ENCODE measurements at places on chromosomes 12 and 14.

DNA sequence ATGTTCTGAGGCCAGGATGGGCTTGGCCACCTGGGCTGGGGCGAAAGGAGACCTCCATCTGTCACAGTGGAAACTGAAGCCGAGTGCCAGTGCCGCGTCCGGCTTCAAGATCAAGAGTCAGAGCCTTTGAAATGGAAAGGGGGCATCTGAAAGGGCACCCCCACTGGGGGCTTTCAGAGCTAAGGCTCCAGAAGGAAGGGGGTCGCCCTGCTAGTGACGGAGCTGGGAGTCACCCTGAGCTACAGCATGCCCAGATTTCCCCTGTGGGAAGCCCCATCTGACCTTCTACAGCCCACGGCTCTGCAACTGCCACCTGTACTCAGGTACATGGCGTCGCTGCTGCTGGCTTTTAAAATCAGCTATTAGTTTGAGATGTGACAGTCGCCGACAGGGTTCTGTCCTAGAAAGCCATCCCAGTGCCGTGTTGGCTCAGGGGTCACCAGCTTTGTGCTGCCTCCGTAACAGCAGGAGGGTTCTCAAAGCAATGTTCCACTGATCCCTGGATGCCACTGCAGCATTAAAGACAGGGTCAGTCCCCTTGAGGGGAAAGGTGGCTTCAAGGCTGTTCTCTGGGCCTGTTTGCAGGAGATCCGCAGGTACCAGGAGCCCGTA, 31.5 kb downstream of the CCNK start:
- DNase-seq, result no peak

GRCh38 chr14:68039593-68039992, 220.0 kb downstream of the RAD51B start:
- DNase-seq, result no peak

DNA sequence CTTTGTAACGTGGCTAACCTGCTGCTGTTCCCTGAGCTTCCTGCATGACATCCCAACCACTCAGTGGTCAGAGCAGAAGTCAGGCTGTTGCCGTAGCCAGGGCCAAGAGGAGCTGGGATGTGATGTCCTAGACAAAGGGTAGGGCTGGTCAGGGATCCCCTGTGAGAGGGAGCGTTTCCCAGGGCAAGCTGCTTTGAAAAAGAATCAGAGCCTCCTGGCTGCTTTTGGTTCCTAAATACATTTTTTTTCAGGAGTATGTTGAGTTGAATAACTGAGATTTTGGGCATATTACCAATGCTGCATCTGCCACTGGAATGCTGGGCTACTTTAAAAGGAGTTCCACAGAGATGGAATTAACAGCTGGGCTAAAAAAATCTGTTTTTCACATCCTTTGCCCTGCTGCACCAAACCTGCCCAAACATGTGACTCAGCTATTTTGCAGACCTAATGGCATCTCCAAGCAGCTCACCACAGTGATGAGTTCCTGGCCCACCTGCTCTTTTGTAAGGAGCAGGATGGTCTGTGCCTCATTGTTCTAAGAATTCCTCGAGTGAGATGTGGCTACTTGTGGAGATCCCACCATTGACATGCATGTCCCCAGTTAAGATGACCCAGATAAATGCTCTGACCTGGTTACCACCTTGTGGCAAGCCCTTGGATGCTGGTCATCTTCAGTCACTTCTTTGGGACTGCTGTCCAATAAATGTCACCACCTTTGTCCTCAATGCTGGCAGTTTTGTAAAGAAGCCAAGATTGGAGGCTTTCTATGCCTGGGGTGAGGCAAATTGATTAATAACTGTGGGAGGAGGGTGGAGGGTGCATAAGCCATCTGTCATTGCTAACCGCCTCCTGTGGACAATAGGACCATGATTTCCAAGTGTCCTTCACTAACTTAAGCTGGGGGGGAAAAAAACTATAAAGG, 24.1 kb downstream of the ANKRD13A start:
- DNase-seq, result no peak

- no peak for DNase-seq
Measured at GRCh38 chr14:49997991-49998390, 105.1 kb downstream of the ARF6 start.

GRCh38 chr12:6752167-6752920, 597 bp downstream of the MLF2 start:
- peak; percentile 32 for DNase-seq

DNA sequence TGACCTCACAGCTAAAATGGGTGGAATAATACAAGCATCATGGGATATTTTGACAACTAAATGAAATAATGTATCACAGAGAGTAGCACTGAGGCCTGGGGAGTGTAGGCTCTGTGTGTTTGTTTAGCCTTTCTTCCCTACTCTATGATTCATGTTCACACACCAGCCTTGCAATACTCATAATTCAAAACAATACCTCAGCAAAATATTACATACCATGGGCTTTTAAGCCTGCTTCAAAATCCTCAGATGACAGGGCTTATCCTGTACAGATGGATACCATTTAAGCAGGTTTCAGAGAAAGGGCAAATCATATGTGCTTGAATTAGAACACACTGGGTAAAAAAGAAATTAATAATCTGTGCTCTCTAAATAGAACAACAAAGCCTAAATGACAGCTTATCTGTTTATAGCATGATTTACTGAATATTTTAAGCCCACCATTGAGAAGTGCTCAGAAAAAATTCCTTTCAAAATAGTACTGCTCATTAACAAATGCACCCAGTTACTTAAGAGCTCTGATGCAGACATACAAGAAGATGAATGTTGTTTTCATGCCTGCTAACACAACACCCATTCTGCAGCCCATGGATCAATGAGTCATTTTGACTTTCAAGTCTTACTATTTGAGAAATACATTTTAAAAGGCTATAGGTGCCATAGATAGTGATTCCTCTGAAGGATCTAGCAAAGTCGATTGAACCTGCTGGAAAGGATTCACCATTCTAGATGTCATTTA, 84.9 kb upstream of the ADAMTS20 start:
- no peak for DNase-seq

DNA sequence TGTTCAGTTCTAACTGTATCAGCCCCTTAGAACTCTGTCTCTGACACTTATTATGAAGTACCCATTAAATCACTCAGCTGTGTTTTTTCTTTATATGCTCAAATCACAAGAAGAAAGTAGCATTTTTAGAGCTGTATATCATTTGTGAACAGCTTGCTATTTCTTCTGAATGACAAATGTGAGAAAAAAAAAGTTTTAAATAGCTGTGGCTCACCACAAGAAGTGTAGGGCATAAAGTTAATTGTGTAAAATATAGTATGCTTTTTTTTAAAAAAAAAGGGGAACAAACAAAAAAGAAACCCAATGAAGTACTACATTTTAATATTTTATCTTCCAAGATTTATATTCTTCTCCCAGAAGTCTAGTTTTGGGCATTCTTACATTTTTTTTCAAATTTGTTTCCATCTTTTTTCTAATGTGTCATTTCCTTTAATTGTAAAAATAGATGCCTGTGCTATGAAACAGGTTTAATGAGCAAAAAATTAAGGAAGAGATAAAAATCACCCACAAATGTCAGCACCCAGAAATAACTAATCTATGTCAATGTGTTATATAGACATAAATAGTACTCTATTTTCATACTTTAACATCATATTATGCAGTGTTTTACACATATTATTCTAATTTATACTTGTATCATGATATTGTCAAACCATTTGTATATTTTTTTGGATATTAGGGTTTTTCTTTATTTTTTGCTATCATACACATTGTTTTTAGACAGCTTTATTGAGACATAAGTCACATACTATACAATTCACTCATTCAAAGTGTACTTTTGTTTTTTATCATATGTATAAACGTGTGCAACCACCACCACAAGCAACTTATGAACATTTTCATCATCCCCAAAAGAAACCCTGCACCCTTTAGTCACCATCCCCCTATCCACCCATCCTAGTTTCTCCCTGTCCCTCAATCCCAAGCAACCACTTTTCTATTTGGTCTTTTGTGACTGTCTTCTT, 22.4 kb upstream of the LRRK2 start:
- no peak for DNase-seq

DNA sequence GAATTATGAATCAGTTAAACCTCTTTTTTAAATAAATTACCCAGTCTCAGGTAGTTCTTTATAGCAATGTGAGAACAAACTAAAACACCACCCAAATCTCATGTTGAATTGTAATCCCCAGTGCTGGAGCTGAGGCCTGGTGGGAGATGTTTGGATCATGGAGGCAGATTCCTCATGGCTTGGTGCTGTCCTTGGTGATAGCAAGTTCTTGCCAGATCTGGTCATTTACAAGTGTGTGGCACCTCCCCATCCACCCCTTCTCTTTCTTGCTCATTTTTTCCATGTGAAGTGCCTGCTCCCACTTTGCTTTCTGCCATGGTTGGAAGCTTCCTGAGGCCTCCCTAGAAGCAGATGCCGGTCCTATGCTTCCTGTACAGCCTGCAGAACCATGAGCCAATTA, 102.1 kb upstream of the ANO4 start:
- DNase-seq, result no peak

DNA sequence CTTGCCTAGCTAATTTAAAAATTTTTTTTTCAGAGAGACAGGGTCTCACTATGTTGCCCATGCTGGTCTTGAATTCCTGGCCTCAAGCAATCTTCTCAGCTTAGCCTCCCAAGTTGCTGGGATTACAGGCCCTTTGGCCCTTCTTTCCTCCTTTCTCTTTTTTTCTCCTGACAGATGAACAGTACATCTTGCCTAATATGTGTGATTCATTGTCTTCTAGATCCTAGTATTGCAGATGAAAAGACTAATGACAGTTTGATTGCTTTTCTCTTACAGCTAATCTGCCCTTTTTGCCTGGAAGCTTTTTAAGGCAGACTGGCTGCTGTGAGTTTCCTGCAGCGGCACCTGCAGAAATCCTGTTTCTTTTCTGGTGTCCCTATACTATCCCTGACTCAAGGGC, 12.0 kb downstream of the DEPDC4 start:
- DNase-seq, result no peak

- DNase-seq, result no peak
Measured at GRCh38 chr12:58459191-58459590, 461.1 kb downstream of the LRIG3 start.

All from left renal cortex interstitium (tissue), 4 donors.